ENCODE measurements at places on chromosomes 1 and 21.
A peak's percentile ranks its signal among the peaks of the same experiment; 100 is the strongest.

- DNase-seq: peak; percentile 43
Measured at GRCh38 chr21:38773099-38774061, 32.3 kb upstream of the ETS2 start.

DNA sequence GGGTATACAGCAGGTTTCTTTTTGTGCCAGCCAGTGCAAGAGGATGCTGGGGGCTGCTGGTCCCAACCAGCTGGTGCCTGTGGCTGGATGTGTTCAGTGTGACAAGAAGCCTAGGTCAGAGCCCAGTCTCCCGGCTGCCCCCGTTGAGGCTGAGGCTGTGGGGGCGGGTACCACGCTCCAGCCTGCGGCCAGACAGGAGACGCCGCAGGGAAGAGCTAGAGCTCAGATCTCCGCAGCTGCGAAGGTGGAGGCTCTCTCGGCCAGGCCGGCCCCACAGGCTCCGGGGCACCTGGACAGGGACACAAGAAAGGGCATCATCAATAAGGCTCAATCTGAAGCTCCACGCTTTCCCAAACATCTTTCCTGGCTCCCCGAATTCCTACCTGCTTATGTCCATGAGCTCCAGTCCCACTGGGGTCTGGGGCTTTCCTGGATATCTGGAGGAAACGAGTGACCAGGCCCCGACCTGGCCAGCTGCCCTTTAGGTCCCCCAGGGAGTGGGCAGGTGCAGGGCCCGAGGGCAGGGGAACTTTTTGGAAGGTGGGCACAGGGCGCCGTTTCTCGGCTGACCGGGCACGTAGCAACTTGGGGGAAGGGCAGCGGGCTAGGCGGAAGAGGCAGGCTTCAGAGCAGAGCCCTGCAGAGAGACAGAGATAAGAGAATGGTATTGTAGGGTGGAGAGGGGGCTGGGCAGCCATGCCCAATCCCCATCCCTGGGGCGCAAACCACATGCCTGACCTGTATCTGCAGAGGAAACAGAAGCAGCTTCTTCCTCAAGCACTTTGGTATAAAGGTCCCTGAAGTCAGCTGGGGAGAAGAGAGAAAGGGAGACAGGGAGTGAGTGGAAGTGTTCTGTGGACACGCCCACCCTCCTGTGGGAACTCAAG is 7.4 kb downstream of the ENTREP3 start:
- DNase-seq: no peak

- no peak for DNase-seq
Measured at GRCh38 chr1:28365864-28366263, 3.7 kb upstream of the PHACTR4 start.

GRCh38 chr1:101613546-101613945 is 376.7 kb downstream of the S1PR1 start:
- DNase-seq: no peak

DNA sequence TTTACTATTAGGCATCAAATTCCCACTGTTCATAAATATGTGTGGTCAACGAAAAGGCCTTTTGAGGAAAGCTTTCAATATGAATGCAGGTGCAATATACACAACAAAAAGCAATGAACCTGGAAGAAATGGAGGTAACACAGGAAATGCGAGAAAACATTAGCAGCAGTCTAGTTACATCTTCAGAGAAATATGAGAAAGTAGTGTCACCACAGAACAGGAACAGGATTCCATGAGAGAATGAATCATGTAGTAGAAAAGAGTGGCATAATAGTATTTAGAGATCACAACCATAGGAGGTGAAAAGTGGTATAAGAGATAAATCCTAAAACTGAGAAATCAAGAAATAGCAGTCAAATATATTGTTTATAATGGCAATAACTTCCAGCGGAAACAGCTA is 103.7 kb downstream of the AK5 start:
- DNase-seq: no peak

- no peak for DNase-seq
Measured at GRCh38 chr1:102107441-102107840, 110.7 kb upstream of the OLFM3 start.

DNA sequence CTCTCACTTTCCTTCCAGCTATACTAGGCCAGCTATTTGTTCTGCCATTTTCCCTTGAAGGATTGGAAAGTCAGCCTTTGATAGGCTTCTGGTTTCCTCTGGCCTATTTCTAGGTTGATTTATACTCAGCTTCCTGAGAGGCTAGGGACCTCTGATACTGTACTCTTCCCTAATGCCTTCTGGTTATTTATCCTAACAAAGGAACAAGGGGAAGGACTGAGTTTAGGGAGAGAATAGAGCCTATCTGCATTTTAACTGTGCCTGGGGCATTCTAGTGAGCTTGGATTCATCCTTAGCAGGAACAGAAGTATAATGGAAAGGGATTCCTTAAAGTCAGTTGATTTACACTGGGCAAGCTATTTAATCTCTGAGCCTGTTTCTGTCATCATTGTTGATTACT is 11.8 kb upstream of the TMEM39B start:
- no peak for DNase-seq

- DNase-seq: no peak
Measured at GRCh38 chr1:82348487-82348886, 547.8 kb downstream of the ADGRL2 start.

DNA sequence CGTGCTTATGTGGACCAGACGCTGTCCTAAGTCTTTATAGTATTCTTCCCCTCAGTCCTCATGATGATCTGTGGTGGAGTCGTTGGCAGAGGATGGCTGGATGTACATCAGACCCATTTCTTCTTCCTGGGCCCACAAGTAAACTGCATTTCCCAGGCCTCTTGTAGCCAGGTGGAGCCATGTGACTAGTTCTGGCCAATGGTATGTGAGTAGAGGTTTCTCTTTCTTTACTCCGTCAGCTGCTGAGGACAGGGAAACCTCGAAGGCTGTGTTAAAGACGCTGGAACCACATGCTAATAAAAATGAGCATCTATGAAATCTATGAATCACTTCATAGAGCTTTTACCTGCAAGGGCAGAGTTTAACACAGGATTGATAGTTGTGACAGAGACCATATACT is 18.7 kb upstream of the ZNF362 start:
- DNase-seq: peak; percentile 23

DNA sequence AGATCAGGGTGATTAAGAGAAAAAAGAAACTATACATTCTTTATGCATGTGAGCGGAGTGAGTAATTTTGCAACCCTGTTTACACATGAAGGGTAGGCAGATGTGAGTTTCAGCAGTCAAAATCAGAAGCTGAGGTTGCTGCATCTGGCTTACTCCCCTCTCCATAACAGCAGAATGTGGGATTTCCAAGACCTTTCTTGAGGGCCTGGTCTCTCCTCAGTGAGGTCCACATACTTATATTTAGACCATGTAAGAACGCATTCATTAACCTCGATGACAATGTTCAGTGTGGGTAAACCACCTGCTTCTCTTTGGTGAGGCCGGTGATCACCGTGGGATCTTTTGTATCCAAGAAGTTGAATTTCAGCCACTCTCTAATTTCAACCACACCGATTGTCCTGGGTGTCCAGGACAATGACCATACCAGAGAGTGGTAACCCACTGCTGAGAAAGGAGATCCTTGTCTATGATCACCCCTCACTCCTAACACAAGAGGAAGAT is 18.7 kb upstream of the RAP1A start:
- DNase-seq: peak; percentile 46

DNA sequence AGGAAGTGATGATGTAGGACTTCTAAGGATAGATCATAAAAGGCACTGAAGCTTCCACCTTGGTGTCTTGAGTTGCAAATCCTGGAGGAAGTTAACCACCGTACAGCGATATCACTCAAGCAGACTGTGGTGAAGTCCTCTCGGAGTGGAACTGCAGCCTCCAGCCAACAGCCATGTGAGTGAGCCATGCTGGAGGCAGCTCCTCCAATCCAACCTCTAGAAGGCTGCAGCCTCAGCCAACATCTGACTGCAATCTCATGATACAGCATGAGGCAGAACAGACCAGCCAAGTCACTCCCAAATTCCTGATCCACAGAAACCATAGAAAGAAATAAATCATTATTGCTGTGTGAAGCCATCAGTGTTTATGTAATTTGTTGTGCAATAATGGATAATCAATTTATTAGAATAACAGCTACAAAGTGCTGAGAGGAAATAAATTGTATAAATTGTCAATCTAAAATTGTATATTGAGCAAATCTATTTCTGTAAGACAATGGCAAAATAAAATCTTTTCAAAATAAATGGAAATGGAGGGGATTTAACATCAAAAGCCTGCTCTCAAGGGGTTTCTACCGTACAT is 65.0 kb downstream of the PRSS38 start:
- no peak for DNase-seq

DNA sequence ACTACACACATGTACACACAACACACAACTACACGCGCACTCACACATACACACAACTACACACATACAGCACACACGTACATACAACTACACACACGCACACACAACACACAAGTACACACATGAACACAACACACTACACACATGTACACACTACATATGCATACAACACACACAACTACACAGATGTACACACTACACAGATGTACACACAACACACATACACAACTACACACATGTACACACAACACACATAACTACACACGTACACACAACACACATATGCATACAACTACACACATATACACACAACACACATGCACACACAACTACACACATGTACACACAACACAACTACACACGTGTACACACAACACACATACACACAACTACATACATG is 318.6 kb downstream of the CAMTA1 start:
- DNase-seq: no peak

DNA sequence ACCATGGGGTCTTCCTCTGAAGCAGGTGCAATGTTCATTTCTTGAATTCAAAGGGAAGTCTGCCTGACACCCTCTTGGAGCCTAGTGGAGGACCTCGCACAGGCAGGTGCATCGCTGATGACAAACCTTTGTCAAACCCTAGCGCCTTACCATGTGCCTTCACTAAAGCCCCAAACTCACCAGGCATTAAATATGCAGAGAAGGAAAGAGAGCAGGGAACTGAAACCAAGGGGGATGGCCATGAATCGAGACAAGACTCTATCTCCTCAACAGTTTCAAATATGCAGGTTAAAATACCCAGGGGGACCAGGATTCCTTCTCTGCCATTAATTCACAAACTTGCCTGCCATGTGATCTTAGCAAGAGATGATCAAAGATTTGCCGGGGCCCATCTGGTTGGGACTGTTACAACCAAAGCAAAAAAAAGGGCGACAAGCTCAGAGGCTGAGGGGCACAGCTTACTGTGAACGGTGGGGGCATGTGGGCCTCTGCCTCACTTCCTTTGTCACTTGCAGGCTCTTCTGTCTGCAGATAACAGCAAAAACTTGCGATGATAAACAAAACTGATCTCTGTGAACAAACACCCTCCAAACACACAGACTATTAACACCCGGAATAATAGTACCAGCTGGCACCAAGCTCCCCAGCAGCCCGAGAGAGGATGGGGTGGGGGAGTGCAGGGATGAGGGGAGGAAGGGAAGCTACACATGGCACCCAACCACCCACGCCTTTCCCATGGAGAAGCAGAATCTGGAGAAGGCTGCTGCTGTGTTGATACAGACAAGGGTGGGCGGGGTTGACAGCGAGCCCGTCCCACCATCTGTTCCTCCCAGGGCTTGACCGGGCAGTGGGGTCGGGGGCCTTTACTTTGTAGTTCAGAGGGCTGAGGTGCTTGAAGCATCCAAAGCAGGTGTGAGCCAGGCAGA is 33.9 kb downstream of the TMEM63A start:
- DNase-seq: no peak

DNA sequence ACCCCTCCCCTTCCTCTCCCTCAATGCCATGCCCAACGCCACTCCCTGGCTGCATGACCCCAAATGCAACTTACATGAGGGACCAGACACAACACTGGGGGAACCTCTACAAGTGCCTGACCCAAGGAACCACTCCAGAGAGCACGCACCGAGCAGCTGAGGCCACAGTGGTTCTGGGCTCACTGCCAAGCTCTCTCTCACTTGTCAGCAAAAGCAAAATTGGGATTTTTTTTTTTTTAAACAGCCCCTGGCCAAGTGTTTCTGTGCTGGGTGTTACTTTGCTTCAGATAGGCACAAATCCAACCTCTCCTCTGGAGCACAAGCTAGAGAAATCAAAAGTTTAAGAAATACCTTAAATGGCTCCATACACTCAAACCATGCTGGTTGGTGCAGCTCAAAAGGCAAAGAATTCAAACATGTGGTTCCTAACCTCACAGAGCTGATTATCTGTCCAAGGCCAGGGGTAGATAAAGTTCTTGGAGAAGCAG is 363.0 kb downstream of the SETD4 start:
- no peak for DNase-seq

DNA sequence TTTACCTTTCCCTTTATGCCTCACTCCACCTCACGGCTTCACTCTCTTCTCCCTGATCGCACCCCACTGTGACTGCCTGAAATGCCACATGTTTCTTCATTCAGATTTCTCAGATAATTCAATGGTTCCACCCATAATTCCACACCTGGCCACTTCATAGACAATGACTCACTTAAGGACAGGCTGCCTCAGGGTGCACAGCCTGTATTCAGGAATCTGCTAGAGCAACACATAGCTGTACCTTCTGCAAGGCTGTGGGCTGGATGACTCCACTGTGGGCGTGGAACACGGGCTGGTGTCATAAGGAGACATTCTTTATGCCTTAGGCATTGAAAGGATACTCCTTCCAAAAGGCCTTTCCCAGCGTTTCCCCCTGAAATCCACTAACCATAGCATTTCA is 36.1 kb downstream of the L1TD1 start:
- DNase-seq: no peak

- no peak for DNase-seq
Measured at GRCh38 chr1:154788110-154788870, 81.8 kb downstream of the KCNN3 start.

DNA sequence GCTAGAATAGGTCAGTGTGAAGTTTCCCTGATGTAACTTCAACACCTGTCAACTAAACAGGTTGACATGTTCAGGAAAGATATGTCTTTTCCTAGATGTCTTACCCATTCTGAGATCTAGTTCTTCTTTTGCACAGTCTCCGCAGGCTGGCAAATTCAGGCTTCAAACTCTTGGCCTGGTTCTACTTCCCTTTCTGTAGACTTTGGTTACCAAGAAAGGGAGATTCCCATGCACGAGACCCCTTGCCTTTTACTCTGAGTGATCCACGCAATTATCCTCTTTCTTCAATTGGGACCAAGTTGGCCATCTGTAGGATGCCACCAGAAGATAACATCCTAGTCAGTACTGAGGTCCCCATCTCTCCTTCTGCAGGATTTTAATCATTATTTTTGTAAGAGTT is 2.0 kb downstream of the CFAP45 start:
- DNase-seq: no peak

DNA sequence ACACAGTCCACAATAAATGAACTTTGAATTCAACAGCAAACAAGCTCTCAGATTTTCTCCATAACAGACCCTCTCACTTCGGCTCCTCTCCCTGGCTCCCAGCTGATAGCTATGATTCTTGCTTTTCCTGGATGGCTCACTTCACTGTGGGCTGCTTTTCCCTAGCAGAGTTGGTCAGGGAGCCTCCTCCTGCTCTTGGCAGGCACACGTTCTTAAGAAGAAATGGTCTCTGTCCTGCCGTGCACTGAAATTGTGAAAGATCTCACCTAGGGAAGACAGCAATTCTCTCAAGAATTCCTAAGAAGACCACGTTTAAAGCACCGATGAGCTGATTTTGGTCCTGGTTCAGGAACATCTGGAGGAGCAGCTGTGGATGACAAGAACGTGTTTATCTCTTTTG is 148.5 kb upstream of the KCNK2 start:
- DNase-seq: no peak

- DNase-seq: no peak
Measured at GRCh38 chr1:92790867-92791266, 6.0 kb upstream of the EVI5 start.
